Breast epithelium (tissue), 4 donors: ENCODE measurements at places on chromosomes 7 and 10.
A peak's percentile ranks its signal among the peaks of the same experiment; 100 is the strongest.

GRCh38 chr10:120335553-120335952 lies 121.5 kb upstream of the PLPP4 start:
- no peaks in the 10 kb centered on the region for H3K4me1 ChIP-seq
- no peaks in the 10 kb centered on the region for H3K27me3 ChIP-seq
- no peaks in the 10 kb centered on the region for H3K36me3 ChIP-seq
- H3K4me3 ChIP-seq, result no peak overlapping the region
- no peak for DNase-seq

GRCh38 chr10:103463499-103463898 lies 4.8 kb upstream of the CALHM1 start:
- no peaks in the 10 kb centered on the region for H3K36me3 ChIP-seq
- H3K27me3 ChIP-seq, result no peaks in the 10 kb centered on the region
- DNase-seq, result no peak
- H3K4me3 ChIP-seq, result no peak overlapping the region
- no peak overlapping the region for H3K27ac ChIP-seq

- DNase-seq, result no peak
- no peaks in the 10 kb centered on the region for H3K27me3 ChIP-seq
- H3K4me1 ChIP-seq, result peaks cover 41% of the 10 kb centered on the region
- H3K27ac ChIP-seq, result peak overlapping the region; percentile 85
- H3K36me3 ChIP-seq, result no peaks in the 10 kb centered on the region
- no peak overlapping the region for H3K4me3 ChIP-seq
These were observed 107.9 kb upstream of the PPIF start for GRCh38 chr10:79239275-79239779.

- DNase-seq, result no peak
- H3K27me3 ChIP-seq, result no peaks in the 10 kb centered on the region
- H3K36me3 ChIP-seq, result no peaks in the 10 kb centered on the region
- no peaks in the 10 kb centered on the region for H3K4me1 ChIP-seq
- H3K4me3 ChIP-seq, result no peak overlapping the region
These were observed 133.5 kb upstream of the FEZF1 start for GRCh38 chr7:122438006-122438405.

DNA sequence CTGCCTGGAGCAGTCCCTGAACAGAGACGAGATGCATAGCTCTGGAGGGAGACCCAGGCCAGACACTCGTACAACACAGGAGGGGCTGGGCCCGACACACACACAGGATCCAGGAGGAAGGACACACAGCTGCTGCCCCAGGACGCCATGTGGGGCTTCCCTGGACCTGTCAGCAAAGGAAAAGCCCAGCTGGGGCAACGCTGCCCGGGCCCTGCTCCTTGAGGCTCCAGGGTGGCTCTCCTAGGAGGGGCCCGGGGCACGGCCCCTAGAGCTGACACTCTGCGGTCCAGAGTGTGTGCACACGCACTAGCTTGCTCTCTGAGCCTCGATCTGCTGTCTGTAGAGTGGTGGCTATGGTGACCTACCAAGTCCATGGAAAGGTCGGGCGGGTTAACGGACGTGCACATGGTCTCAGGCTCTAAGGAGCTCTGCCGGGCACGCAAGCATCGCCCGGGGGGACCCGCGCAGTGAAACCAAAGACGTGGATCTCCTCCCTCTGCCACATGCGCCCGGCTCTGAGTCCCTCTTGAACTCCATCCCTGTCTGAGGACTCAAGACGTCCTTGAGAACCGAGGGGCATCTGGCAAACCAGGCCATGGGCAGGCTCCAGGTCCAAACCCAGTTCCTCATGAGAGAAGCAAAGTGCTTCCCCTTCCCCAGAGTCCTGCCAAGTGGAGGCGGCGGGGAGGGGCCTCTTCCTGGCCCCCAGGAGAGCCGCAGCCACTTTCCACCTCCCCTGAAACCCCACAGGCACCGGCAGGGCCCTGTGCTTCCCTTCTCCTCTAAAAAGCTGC lies 279.0 kb downstream of the ELFN1 start:
- no peaks in the 10 kb centered on the region for H3K27me3 ChIP-seq
- no peak for DNase-seq
- H3K4me3 ChIP-seq, result no peak overlapping the region
- no peaks in the 10 kb centered on the region for H3K4me1 ChIP-seq
- H3K27ac ChIP-seq, result no peak overlapping the region

- no peak overlapping the region for H3K4me3 ChIP-seq
- H3K27ac ChIP-seq, result no peak overlapping the region
- H3K27me3 ChIP-seq, result no peaks in the 10 kb centered on the region
- no peak for DNase-seq
These were observed 265.7 kb upstream of the IMMP2L start for GRCh38 chr7:111827863-111828504.

GRCh38 chr7:136874393-136875032 lies 6.1 kb downstream of the CHRM2 start:
- DNase-seq, result no peak
- no peak overlapping the region for H3K4me3 ChIP-seq
- no peaks in the 10 kb centered on the region for H3K36me3 ChIP-seq

- no peaks in the 10 kb centered on the region for H3K4me1 ChIP-seq
- no peaks in the 10 kb centered on the region for H3K36me3 ChIP-seq
- no peak overlapping the region for H3K4me3 ChIP-seq
- H3K27ac ChIP-seq, result no peak overlapping the region
- no peak for DNase-seq
These were observed 2.6 kb upstream of the TBX20 start for GRCh38 chr7:35256256-35257175.
